ENCODE measurements at places on chromosomes 16 and 17. TPM values are rescaled to one million over a fixed set of nuclear protein-coding genes. Genes with fewer than 3 reads are reported as not detected.

Gene MARVELD3
- not detected for total RNA-seq

Gene G6PC1
- total RNA-seq, result not detected

Gene C1QTNF1
- total RNA-seq, result not detected

Gene FNDC8
- not detected for total RNA-seq

Gene TAT
- not detected for total RNA-seq

Gene ASGR1
- total RNA-seq, result not detected

Gene KRTAP2-2
- not detected for total RNA-seq

Gene PRDM7
- not detected for total RNA-seq

DNA sequence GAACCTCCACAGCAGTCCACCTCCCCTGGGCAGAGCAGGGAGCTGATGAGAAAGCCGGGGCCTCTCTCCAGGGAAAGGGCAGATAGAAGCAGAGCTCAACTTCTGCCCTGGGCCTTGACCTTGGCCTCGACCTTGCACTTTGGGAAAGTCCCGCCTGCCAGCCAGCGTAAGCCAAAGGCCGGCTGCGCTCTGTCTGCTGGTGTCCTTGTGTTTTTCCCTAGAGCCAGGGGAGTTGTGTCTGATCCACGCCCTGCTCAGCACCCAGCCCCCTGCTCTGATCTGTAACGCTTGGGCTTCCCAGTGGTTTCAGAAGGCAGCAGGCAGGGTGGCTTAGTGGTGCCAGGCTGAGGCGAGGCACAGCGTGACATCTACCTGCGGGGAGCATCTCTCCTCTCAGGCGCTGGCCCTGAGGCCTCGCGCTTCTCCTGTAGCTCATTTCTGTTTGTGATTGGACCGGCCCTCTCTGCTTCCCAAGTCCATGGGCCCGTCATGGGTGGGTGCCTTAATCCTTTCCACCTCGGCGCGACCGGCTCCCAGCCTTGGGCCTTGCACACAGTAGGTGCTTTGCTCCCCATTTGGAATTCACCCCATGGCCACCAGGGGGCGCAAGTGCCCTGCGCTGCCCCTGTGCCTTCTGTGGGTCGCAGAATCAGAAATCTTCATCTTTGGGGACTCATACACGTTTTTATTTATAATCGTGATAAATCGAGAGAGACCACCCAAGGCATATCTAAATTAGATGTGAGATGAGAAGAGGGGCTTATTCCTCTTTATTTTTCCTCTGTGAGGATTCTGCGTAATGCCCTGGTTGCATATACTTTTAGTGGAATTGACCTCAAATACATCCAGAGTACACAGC, 24.2 kb downstream of the SGSH start:
- H3K4me1 ChIP-seq, result no peaks in the 10 kb centered on the region
- no peaks in the 10 kb centered on the region for H3K36me3 ChIP-seq
- no peaks in the 10 kb centered on the region for H3K27me3 ChIP-seq
- no peak overlapping the region for H3K27ac ChIP-seq
- DNase-seq, result peak; percentile 41

GRCh38 chr16:86533767-86534351, 21.2 kb downstream of the MTHFSD start:
- H3K4me1 ChIP-seq, result no peaks in the 10 kb centered on the region
- no peak overlapping the region for H3K4me3 ChIP-seq
- no peak for DNase-seq
- no peaks in the 10 kb centered on the region for H3K27me3 ChIP-seq
- no peak overlapping the region for H3K27ac ChIP-seq

DNA sequence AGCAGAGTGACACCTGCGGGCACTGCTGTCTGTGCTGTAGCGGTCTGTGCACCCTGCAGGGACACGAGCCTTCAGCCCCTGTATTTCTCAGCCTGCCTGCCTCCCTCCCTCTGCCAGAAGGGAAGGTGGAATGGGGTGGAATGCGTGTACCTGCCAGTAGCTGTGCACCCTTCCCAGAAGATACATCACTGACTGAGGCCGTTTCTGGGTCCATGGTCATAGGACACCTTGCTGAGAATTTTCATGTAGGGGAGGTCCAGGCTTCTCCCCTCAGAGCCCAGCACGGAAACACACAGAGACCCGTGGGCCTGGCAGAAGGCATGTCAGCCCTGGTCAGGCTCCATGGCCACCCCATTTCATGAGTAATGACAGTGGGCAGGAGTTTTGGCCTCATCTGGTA, 16.5 kb downstream of the DBNDD1 start:
- no peak for DNase-seq
- H3K4me1 ChIP-seq, result no peaks in the 10 kb centered on the region
- no peak overlapping the region for H3K4me3 ChIP-seq
- no peaks in the 10 kb centered on the region for H3K27me3 ChIP-seq
- no peaks in the 10 kb centered on the region for H3K36me3 ChIP-seq

DNA sequence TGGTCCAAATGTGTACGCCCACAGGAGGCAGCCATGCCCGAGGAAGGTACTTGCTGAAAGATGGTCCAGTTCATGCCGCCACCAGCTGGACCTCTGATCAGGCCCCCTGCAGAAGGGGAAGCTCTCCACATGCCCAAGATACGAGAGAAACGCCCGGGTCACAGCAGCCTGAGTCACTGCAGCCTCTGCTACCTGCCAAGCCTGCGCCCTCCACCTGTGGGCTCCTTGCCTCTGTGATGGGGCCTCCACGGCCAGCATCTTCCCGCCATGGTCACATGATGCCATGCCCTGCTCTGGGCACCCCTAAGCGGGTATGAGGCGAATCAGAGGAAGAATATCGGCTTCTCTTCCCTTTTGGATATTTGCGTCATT, 13.7 kb upstream of the KREMEN2 start:
- H3K27ac ChIP-seq, result no peak overlapping the region
- no peak for DNase-seq
- no peaks in the 10 kb centered on the region for H3K4me1 ChIP-seq
- no peaks in the 10 kb centered on the region for H3K36me3 ChIP-seq
- no peaks in the 10 kb centered on the region for H3K27me3 ChIP-seq

DNA sequence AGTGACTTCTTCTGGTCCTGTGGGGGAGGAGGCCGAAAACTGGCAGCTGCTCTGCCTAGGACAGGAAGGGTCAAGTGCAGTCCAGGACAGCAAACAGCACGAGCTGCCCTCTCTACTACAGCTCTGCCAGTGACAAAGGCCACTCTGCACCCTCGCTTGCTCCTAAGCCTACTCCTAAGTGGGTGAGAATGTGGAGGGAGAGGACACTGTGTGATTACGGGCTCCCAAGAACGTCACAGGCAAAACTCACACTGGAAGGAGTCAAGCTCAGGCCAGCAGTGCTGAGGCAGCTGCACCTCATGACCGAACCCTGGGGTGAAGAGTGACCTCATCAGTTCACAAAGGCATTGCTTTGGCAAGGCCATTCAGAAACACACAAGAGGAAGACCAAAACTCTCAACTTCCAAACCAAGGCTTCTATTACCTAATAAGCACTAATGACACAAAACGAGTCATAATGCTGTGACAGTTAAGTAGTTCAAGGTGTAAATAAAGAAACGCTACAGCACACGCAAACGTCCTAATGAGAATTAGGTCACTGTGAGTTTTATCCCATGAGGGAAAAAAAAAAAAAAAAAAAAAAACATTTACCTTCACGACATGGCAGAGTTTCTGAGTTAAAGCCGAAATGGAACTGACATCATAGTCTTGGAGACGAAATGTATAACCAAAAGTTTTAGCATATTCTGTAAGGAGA, 35.1 kb downstream of the MARF1 start:
- DNase-seq, result no peak
- no peak overlapping the region for H3K4me3 ChIP-seq
- no peak overlapping the region for H3K27ac ChIP-seq
- H3K36me3 ChIP-seq, result peaks cover 99% of the 10 kb centered on the region

DNA sequence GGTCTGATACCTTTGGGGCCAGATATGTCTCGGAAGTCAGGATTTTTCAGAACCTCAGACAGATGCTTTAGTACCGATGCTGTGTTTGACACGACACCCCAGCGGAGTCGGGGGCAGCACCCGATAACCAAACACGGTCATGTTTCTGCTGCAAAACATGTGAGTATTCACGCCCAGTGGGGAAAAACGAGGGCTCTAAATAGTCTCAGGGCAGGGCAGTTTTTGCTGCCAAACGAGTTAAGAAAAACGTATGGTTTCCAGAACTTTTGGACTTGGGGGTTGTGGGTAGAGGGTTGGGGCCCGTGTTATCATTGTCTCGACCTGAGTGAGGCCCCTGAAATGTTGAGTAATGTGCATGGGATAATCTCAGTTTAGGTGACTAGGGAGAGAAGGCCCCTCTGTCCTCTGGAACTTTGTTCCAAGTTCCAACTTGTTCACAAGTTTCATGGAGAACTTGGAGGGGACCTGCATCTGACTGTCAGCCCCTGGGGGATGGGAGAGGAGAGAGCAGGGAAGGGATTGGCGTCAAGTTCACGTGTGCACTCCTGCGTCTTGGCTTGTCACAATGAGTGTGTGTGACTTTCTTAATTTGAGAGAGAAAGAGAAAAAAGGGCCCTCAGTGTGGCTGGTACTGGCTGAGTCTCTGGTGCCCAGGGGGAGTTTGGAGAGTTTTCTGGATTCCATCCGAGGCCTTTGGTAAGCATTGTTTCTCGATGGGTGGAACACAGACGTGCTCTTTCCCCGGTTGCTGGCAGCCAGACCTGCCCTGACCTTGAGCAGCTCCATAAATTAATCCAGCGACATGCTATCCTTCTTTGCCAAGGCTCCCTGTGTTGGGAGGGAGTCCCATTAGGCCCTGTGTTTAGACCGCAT, 83.9 kb upstream of the CIBAR2 start:
- no peak overlapping the region for H3K27ac ChIP-seq
- no peak overlapping the region for H3K4me3 ChIP-seq
- no peaks in the 10 kb centered on the region for H3K36me3 ChIP-seq
- H3K4me1 ChIP-seq, result no peaks in the 10 kb centered on the region

GRCh38 chr17:11671126-11671525, 72.9 kb downstream of the DNAH9 start:
- no peak overlapping the region for H3K27ac ChIP-seq
- no peak overlapping the region for H3K4me3 ChIP-seq
- H3K27me3 ChIP-seq, result no peaks in the 10 kb centered on the region
- H3K36me3 ChIP-seq, result no peaks in the 10 kb centered on the region
- DNase-seq, result no peak
- no peaks in the 10 kb centered on the region for H3K4me1 ChIP-seq

DNA sequence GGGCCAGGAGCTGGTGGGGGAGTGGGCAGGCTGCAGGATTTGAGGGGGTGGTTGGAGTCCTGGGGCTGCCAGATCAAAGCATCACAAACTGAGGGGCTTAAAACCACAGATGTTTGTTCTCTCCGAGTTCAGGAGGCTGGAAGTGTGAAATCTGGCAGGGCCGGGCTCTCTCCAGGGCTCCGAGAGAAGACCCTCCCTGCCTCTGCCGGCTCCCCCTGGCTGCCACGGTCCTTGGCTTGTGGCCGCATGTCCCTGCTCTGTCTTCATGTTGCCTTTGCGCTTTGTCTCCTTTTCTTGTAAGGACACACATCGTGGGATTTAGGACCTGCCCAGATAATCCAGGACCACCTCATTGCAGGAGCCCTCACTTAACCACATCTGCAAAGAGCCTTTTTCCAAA, 139.8 kb upstream of the GSE1 start:
- no peak for DNase-seq
- H3K4me1 ChIP-seq, result no peaks in the 10 kb centered on the region
- no peak overlapping the region for H3K4me3 ChIP-seq

GRCh38 chr16:65570261-65570660, 448.4 kb upstream of the CDH11 start:
- no peaks in the 10 kb centered on the region for H3K27me3 ChIP-seq
- no peak overlapping the region for H3K27ac ChIP-seq
- no peaks in the 10 kb centered on the region for H3K36me3 ChIP-seq
- no peaks in the 10 kb centered on the region for H3K4me1 ChIP-seq
